ENCODE measurements at places on chromosomes 16 and 17.

- no peak for DNase-seq
These were observed 414.7 kb downstream of the HS3ST3B1 start for GRCh38 chr17:14715561-14715960.

DNA sequence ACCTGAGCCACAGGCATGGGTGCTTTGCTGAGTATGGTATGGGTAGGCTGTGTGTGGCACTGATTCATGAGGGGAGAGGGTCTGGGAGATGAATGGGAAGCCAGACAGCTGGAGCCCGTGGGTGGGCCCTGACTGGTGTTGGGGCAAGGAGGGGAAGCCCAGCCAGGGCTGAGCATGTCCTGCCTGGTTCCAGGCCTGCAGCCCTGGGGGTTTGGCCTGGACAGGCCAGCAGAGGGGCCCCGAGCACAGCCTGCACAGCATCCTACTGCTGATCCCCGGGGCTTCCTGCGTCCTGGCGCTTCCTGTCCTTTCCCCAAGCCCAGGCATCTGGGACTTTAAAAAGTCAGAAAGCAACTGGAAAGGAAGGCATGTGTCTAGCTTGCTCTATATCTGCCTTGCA is 4.6 kb upstream of the MVD start:
- DNase-seq = no peak

- no peak for DNase-seq
These were observed 84.7 kb downstream of the PLCG2 start for GRCh38 chr16:81863630-81864352.

- DNase-seq = no peak
These were observed 95.8 kb downstream of the TBC1D16 start for GRCh38 chr17:79939755-79940458.

GRCh38 chr16:4115209-4115948 is 863 bp downstream of the ADCY9 start:
- DNase-seq = peak; percentile 68

DNA sequence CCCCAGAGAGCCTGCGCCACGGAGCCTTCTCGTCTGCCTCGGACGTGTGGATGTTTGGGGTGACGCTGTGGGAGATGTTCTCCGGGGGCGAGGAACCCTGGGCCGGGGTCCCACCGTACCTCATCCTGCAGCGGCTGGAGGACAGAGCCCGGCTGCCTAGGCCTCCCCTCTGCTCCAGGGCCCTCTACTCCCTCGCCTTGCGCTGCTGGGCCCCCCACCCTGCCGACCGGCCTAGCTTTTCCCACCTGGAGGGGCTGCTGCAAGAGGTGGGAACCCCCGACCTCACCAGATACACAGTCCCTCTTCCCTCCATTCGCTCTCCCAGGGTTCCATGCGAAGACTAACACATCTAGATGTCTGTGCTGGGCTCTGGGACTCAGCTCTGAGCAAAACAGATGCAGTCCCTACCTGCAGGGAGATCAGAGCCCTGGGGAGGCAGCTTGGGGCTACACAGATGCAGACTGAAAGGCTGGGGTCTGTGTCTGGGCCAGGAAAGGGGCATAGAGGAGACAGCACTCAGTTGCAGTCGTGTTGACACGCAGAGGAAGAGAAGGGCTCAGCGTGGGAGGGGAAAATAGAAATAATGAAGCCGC is 3.7 kb downstream of the TNK1 start:
- DNase-seq = no peak
